ENCODE measurements at places on chromosomes 4 and X. TPM values are rescaled to one million over a fixed set of nuclear protein-coding genes. Genes with fewer than 3 reads are reported as not detected.

The PQBP1 gene
- total RNA-seq: 59.2 TPM

- DNase-seq: peak; percentile 37
Measured at GRCh38 chr4:26252349-26253025, 68.3 kb upstream of the RBPJ start.

- no peak for DNase-seq
Measured at GRCh38 chrX:87489071-87489470, 28.5 kb upstream of the KLHL4 start.

- peak; percentile 84 for DNase-seq
Measured at GRCh38 chr4:84681486-84682274, 98.8 kb downstream of the CDS1 start.

DNA sequence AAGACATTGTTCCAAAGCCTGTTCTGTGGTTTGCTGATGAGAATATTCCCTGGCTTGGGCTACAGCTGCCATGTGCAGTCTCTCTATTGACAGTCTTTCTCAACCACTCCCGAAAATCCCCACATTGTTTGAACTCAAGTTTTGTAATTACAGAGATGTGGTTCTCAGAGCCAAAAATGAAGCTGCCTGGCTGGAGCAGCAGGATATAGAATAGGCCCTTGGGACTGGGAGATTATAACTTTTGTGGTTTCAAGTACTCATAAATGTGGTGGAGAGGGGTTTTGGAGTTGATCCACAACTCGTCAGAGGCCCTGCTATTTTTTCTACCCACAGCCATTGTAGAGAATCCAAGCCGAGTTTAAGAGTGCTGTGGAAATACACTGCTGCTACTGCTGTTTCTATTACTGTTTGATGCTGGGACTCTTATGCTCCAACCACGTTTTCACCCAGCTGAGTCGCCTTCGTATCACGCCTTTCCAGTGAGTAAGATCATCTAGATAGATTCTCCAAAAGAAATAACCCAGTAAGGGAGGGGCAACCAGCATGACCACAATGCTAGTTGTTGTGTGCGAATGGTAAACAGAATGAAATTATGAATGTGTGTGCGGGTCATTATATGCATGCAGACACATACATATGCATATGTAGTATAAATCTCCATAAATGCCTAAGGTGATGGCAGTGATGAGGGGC is 57.1 kb upstream of the ATXN3L start:
- DNase-seq: peak; percentile 91

GRCh38 chrX:37641859-37642258 is 43.7 kb upstream of the XK start:
- DNase-seq: no peak

GRCh38 chr4:103478734-103479133 is 241.1 kb downstream of the TACR3 start:
- no peak for DNase-seq

GRCh38 chrX:22399437-22400192 is 126.9 kb downstream of the CBLL2 start:
- peak; percentile 90 for DNase-seq

The SLIT2 gene
- 16.8 TPM for total RNA-seq

The SUPT20HL2 gene
- not detected for total RNA-seq

- no peak for DNase-seq
Measured at GRCh38 chr4:79184476-79184875, 141.4 kb downstream of the NAA11 start.

DNA sequence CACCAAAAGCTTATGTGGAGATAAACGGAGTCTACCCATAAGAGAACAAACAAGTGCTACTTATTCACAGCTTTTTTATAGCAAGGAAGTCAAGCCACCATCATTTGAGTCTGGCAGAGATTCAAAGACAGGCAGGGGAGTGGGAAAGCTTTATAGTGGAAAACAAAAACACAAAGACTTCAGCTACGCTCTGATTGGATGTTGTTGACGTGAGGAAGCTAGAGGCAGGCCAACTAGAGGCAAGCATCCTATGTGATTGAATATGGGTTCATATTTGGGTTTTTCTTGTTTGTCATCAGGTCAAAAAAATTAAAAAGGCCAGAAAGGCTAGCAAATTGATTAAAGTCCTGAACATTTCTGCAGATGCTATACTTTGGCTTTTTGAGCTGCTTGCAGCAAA is 719 bp upstream of the TCEAL4 start:
- no peak for DNase-seq

DNA sequence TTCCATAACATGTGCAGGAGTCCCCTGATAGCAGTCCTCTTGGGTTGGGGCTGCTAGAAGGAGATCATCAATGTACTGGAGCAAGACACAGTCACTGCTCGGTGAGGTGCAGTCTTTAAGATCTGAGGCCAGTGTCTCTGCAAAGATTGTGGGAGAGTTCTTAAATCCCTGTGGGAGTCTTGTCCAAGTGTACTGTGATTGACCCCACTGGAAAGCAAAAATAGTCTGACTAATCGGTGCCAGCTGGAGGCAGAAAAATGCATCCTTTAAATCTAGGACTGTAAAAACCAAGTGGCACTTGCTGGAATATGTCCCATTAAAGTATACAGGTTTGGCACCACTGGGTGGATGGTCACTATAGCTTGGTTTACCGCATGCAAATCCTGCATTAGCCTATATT is 31.1 kb downstream of the SULT1E1 start:
- DNase-seq: no peak

DNA sequence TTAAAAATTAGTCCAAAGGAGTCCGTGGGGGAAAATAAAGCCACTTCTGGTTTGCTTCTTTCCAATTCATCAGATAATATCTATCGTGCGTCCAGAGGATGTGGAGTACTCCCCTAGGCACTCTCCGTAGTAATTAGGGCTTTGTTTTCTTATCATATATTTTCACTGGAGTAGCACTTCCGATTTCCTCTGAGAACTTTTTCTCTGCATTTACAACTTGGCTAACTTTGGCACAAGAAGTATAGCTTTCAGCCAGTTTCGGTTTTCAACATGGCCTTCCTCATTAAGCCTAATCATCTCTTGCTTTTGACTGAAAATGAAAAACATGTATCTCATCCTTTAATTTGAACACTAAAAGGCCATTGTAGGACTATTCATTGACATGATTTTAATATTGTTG is 80.5 kb downstream of the CASP3 start:
- DNase-seq: no peak

DNA sequence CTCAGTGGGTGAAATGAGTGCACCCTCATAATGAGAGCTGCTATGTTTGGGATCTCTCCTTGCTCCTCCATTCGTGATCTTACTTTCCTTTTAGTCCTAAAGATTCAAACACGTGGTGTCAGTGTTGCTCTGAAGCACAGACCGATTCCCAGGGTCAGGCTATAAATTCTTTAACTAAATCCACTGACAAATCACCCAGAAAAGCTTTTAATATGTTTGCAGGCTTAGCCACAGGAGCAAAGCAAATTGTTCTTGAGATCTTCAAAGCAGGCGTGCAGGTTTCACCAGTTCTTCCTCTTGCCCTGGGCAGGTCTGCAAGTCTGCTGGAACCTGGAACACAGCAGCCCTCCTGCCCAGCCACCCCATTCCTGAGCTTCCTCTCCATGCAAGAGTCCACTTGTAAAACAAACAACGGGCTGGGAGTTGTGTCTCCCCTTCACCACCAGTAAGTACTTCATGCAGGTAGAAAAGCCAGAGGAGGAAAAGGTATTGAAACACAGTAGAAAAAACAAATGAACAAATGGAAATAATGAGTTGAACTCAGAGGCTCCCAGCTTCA is 70.1 kb upstream of the ENPP6 start:
- peak; percentile 23 for DNase-seq

GRCh38 chr4:158203929-158204328 is 6.4 kb upstream of the TMEM144 start:
- DNase-seq: no peak

DNA sequence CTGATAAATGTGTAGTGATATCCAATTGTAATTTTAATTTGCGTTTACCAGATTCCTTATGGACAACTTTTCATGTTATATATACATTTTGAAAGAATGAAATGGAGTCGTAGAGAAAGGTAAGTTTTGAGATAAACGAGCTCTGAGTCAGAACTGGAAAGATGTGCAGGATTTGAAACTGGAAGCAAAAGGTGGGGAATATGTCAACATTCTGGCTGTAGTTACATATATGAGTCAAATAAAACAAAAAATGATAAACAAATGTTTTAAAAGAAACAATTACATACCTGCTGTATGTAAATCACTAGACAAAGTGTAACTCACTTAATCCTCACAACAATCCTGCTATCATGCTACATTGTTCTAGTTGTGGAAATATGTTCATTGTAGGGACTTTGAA is 84.0 kb downstream of the LPAR4 start:
- DNase-seq: no peak

GRCh38 chrX:119398587-119398973 is 556 bp upstream of the SLC25A43 start:
- DNase-seq: no peak

The KLHL13 gene
- total RNA-seq: 0.81 TPM

GRCh38 chr4:172998527-172999469 is 169.8 kb upstream of the GALNT7 start:
- DNase-seq: peak; percentile 34

DNA sequence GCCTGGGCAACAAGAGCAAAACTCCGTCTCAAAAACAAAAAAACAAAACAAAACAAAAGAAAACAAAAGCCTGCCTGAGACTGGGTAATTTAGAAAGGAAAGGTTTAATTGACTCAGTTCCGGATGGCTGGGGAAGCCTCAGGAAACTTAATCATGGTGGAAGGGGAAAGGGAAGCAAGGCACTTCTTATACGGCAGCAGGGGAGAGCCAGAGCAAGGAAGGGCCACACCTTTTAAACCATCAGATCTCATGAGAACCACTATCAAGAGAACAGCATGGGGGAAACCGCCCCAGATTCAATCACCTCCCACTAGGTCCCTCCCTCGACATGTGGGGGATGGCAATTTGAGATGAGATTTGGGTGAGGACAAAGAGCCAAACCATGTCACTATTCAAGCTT is 122.2 kb downstream of the UBE2K start:
- no peak for DNase-seq

The QRFPR gene
- not detected for total RNA-seq

- DNase-seq: no peak
Measured at GRCh38 chrX:133544778-133545177, 129.5 kb upstream of the GPC4 start.

The STK32B gene
- 0.10 TPM for total RNA-seq

The TCP11X1 gene
- not detected for total RNA-seq

DNA sequence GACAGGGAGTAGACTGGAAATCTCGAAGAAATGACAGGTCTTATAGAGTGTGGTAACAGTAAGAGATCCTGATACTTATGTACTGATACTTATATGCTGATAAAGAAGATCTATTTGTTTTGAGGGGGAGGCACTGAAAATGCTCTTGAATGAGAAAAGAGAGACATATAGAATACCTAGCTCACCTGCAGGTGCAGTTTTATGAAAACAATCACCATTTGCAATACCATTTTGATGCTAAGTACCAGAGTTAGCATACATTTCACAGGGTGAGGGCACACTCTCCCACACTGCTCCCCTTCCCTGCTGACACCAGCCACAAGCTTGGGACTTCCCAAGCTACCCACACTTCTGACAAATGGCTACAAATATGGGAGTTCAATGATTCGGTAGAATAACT is 1490.1 kb upstream of the IGFBP7 start:
- DNase-seq: no peak

GRCh38 chr4:121773883-121774282 is 8.9 kb upstream of the SMIM43 start:
- no peak for DNase-seq

The WDR1 gene
- 296 TPM for total RNA-seq

The XAGE1A gene
- total RNA-seq: 1.0 TPM
